ENCODE measurements at places on chromosomes 1 and 21. TPM values are rescaled to one million over a fixed set of nuclear protein-coding genes. Genes with fewer than 3 reads are reported as not detected.

- H3K27ac ChIP-seq: peak overlapping the region; percentile 81
- H3K27me3 ChIP-seq: no peaks in the 10 kb centered on the region
- no peaks in the 10 kb centered on the region for H3K4me1 ChIP-seq
Observed at GRCh38 chr21:38733972-38734546, 71.7 kb upstream of the ETS2 start.

- no peak overlapping the region for H3K27ac ChIP-seq
- no peaks in the 10 kb centered on the region for H3K36me3 ChIP-seq
- no peaks in the 10 kb centered on the region for H3K4me1 ChIP-seq
- DNase-seq: no peak
- H3K27me3 ChIP-seq: no peaks in the 10 kb centered on the region
Observed at GRCh38 chr21:16258844-16259611, 529.2 kb downstream of the USP25 start.

DNA sequence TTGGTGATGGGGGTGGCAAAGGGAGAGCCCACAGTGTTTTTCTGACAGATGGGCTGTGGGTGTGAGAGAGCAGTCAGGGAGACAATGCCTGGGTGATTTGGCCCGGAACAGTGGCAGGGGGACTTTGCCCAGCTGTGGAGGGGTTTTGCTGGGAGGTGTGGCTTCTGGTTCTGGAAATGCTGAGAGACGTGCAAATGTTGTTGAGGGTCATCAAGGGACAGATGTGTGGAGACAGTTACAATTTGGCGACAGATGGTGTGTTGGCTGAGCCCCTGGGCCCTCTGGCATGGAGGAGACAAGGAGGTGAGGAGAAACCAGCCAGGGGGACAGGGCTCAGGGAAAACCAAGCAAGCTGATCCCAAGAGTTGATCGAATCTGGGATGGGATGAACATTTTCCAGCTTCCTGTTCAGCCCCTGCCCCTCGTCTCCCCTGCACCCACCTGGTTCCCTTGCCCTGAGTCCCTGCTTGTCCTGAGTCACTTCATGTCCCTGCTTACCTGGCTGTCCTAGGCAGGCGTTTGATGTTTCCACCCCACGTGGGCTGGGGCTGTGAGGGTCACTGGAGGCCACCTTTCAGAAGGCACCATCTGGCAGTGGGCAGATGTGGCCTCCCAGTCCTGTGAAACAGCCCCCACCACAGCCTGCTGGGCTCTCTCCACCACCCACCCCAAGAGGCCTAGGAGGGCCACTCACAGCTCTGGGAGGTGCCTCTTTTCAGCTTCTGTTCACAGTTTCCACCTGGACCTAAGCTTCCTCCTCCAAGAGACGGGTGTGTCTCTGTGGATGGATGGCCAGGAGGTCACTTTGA is 15.8 kb upstream of the ZNF678 start:
- no peak for DNase-seq
- H3K4me3 ChIP-seq: no peak overlapping the region
- H3K27ac ChIP-seq: no peak overlapping the region

DNA sequence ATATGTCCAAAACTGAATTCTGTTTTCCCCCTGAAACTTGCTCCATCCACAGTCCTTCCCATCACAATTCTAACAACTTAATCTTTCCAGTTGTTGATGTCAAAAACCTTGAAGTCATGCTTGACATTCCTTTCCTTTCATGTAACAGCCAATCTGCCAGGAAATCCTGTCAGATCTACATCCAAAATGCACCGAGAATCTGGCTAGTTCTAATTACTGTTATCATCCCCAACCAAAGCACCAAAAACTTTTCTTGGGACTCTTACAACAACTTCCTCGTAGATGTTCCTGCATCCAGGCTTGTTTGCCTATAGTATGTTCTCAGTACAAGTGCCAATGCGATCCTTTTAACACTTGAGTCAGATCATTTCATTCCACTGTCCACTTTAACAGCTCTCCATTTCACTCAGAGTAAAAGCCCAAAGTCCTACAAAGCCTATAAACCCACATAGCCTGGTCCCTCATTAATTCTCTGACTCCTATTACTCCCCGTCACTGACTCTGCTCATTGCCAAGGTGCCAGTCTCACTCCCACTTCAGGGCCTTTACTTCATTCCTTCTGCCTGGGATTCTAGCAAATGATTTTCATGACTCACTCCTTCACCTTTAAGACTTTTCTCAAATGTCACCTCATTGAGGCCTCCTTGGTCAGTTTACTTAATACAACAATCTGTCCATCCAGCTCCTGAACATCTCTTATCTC is 493.2 kb upstream of the NFIA start:
- H3K36me3 ChIP-seq: no peaks in the 10 kb centered on the region
- H3K4me1 ChIP-seq: no peaks in the 10 kb centered on the region
- no peak overlapping the region for H3K27ac ChIP-seq

DNA sequence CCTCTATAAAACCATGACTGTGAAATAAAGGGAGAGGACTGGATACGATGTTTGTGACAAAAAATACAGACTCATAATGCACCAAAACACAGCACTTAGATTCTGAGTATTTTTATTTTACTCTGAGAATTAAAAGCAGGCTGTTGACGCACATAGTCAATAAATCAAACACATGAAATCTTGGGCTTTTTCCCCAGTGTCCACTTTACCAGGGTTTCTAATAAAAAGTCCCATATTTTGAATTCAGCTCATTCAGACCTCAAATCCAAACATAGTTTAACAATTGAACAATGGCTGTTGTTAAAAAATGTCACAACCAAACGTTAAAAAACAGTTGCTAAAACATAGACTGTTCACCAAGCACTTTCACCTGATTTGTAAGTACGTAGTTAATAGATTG is 553.4 kb downstream of the LTN1 start:
- no peaks in the 10 kb centered on the region for H3K4me1 ChIP-seq
- H3K4me3 ChIP-seq: no peak overlapping the region
- H3K27me3 ChIP-seq: no peaks in the 10 kb centered on the region
- H3K36me3 ChIP-seq: no peaks in the 10 kb centered on the region
- DNase-seq: no peak

DNA sequence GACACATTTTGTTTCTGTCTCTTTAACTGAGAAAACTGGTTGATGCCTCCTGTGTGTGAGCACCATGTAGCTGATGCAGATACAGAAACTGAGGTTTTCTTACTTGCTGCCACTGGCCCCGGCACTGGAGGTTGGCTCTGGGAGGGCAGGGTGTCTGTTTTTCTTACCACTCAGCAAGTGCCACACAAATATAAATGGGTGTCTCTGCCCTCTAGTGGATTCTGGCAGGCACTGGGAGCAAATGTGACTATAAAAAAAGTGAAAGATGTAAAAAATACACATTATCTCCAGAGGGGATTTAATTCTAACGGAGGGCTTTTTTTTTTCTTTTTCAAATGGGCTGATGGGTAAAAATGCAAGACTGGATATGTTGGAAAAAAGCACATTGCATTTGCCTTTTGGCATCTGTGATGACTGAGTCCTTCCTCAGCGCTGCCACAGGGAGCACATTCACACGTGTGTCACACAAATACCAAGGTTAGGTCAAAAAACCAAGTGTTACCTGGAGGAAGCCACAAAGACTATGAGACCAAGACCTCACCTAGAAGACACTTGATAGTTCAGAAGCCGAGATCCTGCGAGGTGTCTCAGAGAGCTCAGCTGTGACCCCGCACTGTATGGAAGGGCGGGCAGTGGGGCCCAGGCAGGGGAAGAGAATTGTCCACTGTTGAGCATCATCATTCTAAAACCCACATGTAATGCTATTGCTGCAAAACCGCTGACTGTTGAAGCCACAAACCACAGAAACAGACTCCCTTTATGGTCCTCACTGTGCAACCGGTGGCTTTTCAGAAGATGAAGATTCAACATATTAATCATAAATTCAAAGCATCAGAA is 18.9 kb downstream of the PGBD2 start:
- H3K36me3 ChIP-seq: no peaks in the 10 kb centered on the region
- no peak overlapping the region for H3K27ac ChIP-seq
- no peak overlapping the region for H3K4me3 ChIP-seq
- H3K4me1 ChIP-seq: no peaks in the 10 kb centered on the region
- DNase-seq: no peak

The MMEL1 gene
- total RNA-seq: 11.4 TPM

- H3K27me3 ChIP-seq: no peaks in the 10 kb centered on the region
- H3K4me1 ChIP-seq: peaks cover 34% of the 10 kb centered on the region
- no peaks in the 10 kb centered on the region for H3K36me3 ChIP-seq
- DNase-seq: no peak
- H3K27ac ChIP-seq: no peak overlapping the region
Observed at GRCh38 chr1:212515329-212515760, 82.6 kb downstream of the NENF start.

- H3K27me3 ChIP-seq: no peaks in the 10 kb centered on the region
- DNase-seq: no peak
- H3K4me3 ChIP-seq: no peak overlapping the region
- no peaks in the 10 kb centered on the region for H3K36me3 ChIP-seq
- H3K27ac ChIP-seq: no peak overlapping the region
- no peaks in the 10 kb centered on the region for H3K4me1 ChIP-seq
Observed at GRCh38 chr1:210850556-210850955, 283.4 kb downstream of the KCNH1 start.

DNA sequence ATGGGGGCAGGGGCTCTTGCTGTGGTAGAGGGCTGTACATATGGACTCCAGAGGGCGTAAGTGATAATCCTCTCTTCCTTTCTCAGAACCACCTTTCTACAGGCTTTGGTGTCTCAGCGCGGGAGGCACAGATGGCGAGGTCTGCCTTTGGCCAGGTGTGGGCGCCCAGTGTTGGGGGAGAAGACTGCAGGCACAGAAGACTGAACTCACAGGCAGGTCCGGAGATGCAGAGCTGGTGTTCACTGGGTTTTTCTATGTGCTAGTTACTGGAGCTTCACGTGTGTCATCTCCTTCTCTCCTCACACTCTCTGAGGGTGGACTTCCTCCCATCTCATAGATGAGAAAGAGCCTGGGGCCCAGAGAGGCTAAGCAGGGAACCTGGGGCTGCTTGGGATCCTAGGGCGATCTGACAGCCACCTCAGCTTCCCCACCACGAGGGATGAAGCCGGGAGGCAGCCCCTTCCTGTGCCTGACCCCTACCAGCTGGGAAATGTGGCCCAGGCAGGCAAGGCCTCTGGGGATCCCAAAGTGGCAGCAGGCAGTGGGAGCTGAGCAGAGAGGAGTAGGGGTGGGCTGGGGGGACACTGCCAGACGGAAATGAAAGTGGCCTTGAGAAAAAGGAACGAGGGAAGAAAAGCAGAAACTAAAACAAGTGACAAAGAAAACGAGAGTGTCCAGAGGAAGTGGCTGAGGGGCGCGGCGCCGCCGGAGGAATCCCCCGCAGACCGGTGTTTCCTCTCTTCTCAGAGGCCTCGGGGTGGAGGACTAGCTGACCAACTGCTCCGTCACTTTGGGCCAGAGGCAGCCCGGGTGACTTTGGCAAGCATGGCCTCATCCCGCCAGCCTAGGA is 191.6 kb downstream of the HIVEP3 start:
- peaks cover 21% of the 10 kb centered on the region for H3K4me1 ChIP-seq
- peak; percentile 76 for DNase-seq
- H3K27me3 ChIP-seq: no peaks in the 10 kb centered on the region
- peak overlapping the region; percentile 17 for H3K27ac ChIP-seq
- H3K36me3 ChIP-seq: no peaks in the 10 kb centered on the region
- peak overlapping the region; percentile 6 for H3K4me3 ChIP-seq

The C8A gene
- total RNA-seq: not detected

- H3K27me3 ChIP-seq: no peaks in the 10 kb centered on the region
- no peak for DNase-seq
- no peak overlapping the region for H3K4me3 ChIP-seq
- H3K27ac ChIP-seq: no peak overlapping the region
Observed at GRCh38 chr1:177569476-177569875, 398.7 kb downstream of the BRINP2 start.

DNA sequence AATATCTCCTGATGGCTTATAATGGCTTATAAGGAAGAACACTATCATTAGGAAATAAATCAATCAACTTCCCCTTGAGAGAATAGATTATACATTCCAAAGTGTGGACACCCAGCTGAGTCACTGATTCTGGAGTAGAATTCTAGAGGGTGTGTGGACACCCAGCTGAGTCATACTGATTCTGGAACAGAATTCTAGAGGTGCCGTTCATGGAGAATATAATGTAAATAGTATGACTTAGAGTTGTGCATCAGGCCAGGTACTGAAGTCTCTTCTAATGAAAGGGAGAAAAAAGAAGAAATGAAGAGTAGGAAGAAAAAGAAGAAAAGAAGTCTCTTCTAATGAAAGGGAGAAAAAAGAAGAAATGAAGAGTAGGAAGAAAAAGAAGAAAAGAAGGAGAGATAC is 2.4 kb upstream of the USP33 start:
- H3K27ac ChIP-seq: no peak overlapping the region
- H3K36me3 ChIP-seq: no peaks in the 10 kb centered on the region
- no peak for DNase-seq
- no peaks in the 10 kb centered on the region for H3K27me3 ChIP-seq
- H3K4me3 ChIP-seq: no peak overlapping the region
- H3K4me1 ChIP-seq: no peaks in the 10 kb centered on the region

The VANGL2 gene
- 6.8 TPM for total RNA-seq

DNA sequence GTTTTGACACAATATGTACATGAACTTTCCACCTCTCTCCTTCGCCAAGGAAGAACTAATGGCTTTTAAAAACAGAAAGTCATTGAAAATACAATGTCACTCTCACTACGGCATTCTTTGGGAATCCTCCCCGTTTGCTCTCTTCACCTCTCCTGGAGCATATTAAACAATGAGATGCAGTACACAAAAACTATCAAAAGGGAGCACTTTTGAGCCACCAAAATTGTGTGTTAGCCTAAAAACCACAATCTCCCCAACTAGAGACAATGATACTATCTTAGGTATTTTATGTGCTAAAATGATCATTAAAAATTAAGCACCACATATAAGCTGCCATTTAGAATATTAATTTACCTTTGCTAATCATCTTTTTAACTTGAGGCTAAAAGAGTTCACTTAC is 425.5 kb downstream of the KCTD3 start:
- H3K27ac ChIP-seq: no peak overlapping the region
- DNase-seq: no peak
- no peak overlapping the region for H3K4me3 ChIP-seq
- H3K4me1 ChIP-seq: no peaks in the 10 kb centered on the region

- DNase-seq: peak; percentile 19
- H3K27me3 ChIP-seq: no peaks in the 10 kb centered on the region
- H3K4me3 ChIP-seq: peak overlapping the region; percentile 5
- no peak overlapping the region for H3K27ac ChIP-seq
- no peaks in the 10 kb centered on the region for H3K4me1 ChIP-seq
Observed at GRCh38 chr1:163410073-163410999, 88.6 kb downstream of the NUF2 start.

DNA sequence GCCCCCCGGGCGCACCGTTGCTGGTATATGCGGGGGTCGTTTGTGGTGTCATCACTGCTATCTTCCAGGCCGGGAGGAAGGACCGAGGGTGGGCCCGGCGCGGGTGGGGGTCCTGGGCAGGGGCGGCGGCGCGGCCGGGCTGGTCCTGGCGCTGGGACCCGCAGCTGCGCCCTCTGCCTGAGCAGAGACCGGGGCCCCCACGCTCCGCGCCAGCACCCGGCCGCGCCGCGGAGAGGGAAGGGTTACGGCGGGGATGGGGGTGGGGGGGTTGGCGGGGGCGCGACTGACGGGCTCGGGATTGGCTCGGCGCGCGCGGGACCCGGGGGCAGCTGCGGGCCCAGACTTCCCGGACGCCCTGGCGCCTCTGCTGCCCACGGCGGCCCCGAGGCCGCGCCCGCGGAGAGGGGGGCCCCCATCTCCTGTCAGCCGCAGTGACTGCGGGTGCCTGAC is 13.8 kb upstream of the SAMD11 start:
- DNase-seq: peak; percentile 42
- no peak overlapping the region for H3K27ac ChIP-seq
- peak overlapping the region; percentile 28 for H3K4me3 ChIP-seq
- peaks cover 51% of the 10 kb centered on the region for H3K4me1 ChIP-seq
- H3K27me3 ChIP-seq: no peaks in the 10 kb centered on the region
